ENCODE measurements at places on chromosomes 2 and 18. TPM values are rescaled to one million over a fixed set of nuclear protein-coding genes. Genes with fewer than 3 reads are reported as not detected.

GRCh38 chr2:85179541-85179940 is 46.3 kb downstream of the TCF7L1 start:
- DNase-seq = no peak

GRCh38 chr18:6355789-6356589 is 58.7 kb downstream of the L3MBTL4 start:
- DNase-seq = no peak

DNA sequence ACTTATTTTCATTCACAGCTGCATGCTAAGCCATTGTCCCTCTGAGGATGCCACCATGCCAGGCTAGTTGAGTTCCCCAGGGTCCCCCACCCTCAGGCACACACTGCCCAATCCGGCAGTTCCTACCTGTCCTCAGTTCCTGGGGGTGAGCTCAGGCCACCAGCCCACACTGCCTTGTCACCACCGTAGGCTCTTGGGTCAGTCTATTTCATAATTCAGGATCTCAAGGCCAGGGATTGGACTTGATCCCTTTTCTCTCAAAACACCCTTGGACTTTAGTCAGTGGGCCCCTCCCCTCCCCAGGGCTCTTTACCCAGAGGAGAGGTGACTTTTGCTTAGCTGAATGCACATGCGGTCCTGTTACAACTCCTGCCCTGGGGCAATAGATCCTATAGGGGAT is 18.7 kb upstream of the MC2R start:
- no peak for DNase-seq

- DNase-seq = no peak
Observed at GRCh38 chr18:44764863-44765262, 84.2 kb downstream of the SETBP1 start.

- no peak for DNase-seq
Observed at GRCh38 chr18:26480897-26481795, 67.2 kb downstream of the KCTD1 start.

DNA sequence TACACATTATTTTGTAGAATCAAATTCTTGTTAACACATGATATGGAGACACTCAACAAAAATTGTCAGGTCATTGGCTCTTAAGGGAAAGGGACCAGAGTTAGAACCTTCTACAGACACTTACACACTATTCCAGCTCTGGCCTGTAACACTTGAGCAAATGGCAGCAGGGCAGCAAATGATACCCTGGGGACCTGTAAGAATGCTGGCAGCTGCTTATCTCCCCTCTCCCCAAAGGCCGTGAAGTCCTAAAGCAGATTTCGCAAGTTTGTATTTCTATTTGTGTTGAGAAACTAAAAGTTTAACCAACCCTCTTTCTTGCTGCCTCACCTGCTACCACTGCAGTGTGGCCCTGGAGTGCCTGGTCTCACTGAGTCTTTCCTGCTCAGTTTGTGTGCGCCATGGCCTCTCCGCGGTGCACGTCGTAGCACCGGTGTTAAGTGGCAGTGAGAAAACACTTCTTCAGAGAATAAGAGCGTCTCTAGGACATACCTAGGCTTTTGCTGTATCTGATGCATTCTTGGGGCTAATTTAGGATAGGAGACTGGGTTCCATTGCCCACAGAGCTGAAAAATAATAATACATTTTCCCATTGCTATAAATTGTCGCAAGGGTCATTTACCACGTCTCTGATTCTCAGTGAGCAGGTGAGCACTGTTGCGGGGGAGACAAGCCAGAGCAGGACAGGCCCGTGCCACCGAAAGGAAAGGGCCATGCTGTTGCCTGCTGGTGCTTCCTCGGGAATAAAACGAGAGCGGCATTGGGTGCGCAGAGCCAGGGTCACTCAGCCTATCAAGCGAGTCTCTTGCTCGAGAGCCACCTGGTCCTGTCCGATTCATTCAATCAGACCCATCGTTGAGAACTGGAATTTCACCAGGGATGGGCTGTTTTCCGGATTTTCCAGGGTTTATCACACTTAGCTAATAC is 204.9 kb downstream of the PTGR3 start:
- DNase-seq = no peak

DNA sequence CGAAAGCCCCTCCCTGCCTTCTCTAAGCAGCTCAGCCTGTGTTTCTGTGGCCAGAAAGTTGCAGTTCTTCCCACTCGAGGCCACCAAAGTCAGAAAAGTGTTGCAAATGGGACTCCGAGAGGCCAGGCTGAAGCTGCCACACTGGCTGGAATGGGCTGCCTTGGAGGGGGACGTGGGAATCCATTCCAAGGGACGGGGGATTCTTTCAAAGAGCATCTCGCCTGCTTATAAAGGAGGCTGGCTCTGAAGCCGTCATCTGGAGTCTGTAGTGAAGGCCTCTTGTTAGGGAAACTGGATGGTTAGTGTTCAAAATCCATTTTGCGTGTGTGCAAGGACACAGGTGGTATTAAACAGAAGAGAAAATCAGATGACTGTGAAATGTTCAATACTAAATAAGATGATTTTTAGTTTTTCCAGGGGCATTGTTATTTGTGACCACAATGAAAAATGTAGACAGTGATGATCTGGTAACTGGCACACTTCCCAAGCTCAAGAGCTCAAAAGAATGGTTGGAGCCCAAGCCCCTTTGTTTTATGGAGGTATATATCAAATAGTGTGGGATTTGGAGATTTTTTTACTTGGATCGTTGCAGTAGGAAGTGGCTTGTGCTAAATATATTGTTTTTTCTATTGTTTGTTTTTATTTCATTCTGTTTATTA is 782 bp downstream of the FAM228B start:
- no peak for DNase-seq

The KCNS3 gene
- 0.41 TPM for total RNA-seq

GRCh38 chr2:172845028-172845630 is 109.5 kb downstream of the RAPGEF4 start:
- DNase-seq = no peak

DNA sequence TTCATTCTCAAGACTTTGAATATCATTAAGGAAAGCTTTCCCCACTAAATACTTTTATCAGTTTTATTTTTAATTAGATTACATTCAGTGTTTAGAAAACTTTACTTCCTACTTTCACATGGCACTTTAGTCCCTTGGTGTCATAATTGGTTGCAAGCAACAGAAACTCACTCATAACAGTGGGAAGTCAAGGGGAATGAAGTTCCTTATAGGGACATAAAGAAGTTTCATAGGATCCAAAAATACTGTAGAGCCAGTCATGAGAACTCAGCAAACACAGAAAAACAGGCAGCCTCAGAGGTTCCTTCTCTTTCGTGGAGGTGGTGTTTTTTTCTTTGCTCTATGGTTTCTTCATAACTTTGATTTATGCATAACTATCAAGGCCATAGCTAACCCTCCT is 809.0 kb downstream of the BCL11A start:
- DNase-seq = no peak

DNA sequence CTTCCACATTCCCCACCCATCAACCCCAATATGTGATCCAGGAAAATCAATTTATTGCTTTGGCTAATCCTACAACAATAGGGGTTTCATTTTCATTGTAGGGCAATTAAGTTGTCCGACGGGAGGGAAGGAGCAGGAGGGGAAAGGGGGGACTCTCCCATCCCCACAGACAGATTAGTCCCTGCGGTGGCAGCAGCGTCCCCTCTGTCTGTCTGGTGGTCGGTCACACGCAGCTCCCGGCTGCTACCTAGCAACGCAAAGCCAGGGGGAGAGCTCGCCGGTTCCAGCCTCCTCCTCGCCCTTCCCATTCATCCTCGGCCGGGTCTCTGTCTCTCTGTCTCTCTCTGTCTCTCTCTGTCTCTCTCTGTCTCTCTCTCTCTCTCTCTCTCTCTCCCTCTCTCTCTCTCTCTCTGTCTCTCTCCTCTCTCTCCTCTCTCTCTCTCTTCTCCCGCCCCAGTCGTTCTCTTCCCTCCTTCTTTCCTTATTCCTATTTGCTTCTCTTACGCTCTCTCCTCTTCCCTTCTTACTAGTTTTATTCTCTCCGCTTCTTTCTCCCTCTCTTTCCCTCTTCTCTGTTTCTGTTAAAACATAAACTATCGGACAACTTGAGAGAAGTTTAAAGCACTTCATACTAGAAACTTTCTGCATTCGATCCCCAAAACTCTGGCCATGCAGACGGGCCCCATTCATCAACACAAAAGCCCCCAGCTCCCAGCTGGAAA is 1.2 kb downstream of the LRP2 start:
- no peak for DNase-seq

DNA sequence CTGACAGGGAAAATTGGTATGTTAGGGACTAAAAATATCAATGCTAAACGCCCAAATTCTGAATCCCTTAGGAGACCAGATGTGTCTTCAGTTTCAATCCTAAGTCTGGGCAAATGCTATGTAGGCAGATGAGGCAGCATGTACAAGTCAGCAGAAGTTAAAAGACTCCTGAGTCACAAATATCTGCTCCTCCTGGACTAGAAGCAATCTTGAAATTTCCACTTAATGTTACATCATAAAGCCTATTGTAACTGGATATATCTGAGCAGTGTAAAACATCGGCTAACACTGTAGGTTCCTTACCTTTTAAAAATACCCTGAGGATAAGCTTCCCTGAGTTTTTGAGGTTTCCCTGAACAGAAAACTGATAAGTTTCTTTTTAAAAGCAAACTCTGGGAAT is 1087.6 kb upstream of the PIK3C3 start:
- DNase-seq = no peak

The CREG2 gene
- total RNA-seq = not detected

- DNase-seq = no peak
Observed at GRCh38 chr2:237911363-237912017, 52.1 kb downstream of the RAMP1 start.

GRCh38 chr2:224142397-224143312 is 103.6 kb upstream of the SERPINE2 start:
- no peak for DNase-seq

DNA sequence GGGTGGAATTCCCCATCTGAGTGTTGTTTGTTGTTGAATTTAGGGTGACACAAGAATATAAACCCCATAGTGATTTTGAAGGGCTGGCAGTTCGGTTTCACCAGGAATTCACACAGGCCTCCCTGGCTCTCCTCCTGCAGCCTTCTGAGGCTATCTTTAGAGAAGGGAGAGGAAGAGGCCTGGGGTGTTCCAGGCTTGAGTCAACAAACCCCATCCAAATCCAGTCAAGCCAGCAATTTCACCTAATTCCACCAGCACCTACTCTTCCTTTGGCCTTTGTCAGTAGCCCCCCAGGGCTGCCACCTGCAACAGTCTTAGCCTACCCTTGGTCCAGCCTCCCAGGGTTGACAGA is 32.0 kb downstream of the MARCHF4 start:
- no peak for DNase-seq

DNA sequence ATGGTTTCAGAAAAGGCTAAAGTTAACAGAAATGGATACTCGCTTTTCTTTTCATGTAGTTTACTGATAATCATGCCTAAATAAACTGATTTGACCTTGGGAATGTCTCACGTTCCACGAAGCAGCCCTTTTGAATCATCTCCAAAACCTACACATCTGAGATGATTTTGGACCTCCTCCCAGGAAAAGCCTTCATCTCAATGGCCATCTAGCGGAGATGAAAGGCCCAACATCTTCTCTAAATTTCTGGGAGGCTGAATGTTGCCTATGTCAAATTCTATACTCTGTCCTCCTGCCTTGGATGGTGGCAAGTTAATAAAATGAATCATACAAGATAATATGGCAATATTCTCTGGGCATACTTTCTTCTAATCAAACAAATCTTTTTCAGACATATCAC is 448.5 kb downstream of the ZEB2 start:
- DNase-seq = no peak

GRCh38 chr2:8198766-8199382 is 483.0 kb upstream of the ID2 start:
- no peak for DNase-seq

DNA sequence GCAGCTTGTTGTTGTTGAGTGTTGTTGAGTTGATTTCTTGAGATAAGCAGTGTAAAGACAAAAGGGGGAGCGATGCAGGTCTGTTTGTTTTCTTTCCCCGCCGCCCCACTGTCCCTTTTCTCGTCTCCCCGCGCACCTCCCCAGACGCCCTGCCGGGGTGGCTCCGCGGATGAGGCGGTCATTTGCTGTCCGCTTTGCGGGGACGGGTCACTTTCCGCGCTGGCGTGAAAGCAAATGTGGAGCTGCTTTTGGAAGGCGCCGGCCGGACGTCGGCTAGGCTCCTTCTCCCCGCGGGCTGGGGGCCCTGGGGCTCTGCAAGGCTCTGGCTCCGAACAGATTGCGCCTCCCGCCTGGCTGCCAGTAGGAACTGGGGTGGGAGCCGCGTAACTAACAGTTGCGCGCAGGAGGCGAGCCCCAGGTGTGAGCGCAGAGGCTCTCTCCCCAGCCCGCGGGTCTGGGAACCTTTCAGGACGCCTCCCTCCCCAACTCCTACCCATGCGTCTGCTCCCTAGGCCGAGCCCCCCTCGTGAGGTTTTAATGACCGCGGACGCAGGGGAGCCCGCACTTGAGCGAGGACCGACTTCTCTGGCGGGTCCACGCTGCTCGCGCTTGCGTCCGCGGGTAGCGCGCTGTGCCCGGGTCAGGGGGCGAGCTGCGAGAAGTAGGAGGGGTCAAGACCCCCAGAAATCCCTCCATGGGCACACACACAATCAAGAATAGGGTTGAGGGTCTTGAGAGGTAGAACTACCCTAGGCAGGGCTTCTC is 146.6 kb downstream of the MEIS1 start:
- DNase-seq = no peak

DNA sequence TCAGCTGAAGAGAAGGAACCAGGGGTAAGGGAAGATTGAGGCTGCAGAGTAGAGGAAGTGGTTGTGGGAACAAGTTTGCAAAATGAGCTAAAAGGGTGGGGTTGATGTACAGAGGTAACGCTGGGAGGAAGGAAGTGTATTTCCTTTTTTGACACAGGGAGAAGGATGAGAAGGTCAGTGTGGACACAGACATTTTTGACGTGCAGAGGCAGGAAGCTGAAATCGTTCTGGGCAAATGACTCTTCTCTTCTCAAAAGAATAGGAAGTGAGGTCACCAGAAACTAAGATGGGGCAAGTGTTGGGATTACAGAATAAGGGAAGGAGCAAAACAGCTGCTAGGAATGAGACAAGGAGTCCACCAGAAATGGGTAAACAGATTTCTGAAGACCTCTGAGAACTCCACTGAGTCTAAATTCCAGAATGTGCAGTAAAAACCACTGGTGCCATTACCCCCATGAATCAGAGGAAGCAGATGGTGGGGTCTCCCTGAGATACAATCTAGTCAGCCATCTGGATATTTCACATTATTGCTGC is 20.0 kb upstream of the RNF149 start:
- DNase-seq = no peak

DNA sequence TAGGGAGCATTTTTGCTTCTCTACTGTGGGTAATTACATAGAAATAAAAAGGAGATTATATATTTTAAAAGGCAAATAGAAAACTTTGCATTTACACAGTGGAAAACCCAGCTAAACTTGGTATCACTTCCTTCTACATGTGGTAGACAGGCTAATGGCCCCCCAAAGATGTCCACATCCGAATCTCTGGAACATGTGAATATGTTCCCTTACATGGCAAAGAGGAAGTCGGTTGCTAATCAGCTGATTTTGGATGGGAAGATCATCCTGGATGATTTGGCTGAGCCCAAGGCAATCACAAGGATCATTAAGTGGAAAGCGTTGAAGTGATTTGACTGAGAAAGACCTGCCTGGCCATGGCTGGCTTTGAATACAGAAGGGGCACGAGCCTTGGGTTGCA is 26.2 kb downstream of the CREG2 start:
- no peak for DNase-seq

Data from chondrocyte (in vitro differentiated cells).